ENCODE measurements at places on chromosomes 11 and 22. TPM values are rescaled to one million over a fixed set of nuclear protein-coding genes. Genes with fewer than 3 reads are reported as not detected.

Gene NAV2
- 24.5 TPM for total RNA-seq

Gene KCNA4
- not detected for total RNA-seq

Gene ZNF280B
- total RNA-seq, result 1.3 TPM

Gene OR51B2
- not detected for total RNA-seq

Gene MMP27
- total RNA-seq, result not detected

Gene NXPE1
- total RNA-seq, result not detected

Gene CHADL
- 3.9 TPM for total RNA-seq

Gene TRIM49
- total RNA-seq, result not detected

Gene SORL1
- 12.9 TPM for total RNA-seq

Gene GPHA2
- total RNA-seq, result not detected

Data from airway epithelial cell (primary cell).